ENCODE measurements at places on chromosomes 11 and 22.

- peak; percentile 92 for DNase-seq
Measured at GRCh38 chr11:13831696-13832095, 130.8 kb upstream of the SPON1 start.

- DNase-seq, result no peak
Measured at GRCh38 chr22:47686594-47687345, 924.3 kb downstream of the TBC1D22A start.

GRCh38 chr11:109123816-109124787 lies 297.9 kb upstream of the C11orf87 start:
- DNase-seq, result peak; percentile 71

DNA sequence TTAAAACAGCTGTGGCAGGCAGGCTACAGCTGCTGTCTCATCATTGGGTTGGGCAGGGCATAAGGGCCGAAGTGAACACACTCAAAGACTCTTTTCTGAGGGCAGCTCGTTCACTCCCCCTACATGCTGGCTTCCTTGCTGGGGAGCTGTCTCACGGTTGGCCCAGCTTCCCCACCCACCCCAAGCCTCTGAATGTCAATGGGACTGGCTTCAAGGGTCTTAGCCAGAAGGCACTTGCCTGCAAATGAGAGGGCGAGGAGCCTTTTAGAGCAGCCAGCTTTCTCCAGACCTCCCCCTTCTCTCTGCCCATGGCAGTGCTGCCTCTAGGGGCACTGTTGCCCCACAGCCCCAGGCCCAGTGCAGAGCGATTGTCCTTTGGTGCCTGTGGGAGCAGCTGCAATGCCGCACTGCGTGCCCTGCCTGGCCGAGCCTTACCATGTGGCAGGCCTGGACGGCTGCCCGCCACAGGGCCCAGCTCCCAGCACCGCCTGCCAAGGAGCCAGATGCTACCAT lies 94.7 kb upstream of the RASSF10 start:
- DNase-seq, result peak; percentile 95

- DNase-seq, result no peak
Measured at GRCh38 chr11:35313760-35314153, 105.6 kb downstream of the SLC1A2 start.

DNA sequence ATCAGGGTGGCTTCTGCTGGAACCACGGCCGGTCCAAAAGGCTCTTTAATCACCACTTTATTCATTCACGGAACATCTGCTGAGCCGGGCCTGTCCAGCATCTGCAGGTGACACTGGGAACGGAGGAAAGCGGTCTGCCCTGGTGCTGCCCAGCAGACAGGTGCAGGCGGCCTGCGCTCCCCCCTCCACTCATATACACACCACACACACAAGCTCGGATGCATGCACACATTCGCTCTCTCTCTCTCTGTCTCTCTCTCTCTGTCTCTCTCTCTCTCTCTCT lies 736.9 kb downstream of the BRD1 start:
- no peak for DNase-seq

DNA sequence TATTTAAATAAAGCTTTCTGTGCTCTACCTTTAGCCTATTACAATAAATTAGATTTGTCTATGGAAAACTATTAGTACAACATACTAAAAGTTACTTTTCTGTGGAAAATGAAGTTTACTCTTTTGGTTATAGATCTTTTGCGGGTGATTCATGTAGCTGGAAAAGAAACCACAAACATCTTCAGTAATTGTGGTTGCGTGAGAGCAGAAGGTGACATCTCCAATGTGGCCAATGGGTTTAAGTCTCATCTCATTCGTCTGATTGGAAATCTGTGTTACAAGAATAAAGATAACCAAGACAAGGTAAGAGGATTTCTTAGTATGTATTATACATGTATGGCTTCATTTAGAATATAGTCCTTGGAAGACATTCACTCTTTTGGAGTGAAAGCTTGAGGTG lies 68.6 kb downstream of the ATXN10 start:
- no peak for DNase-seq

- peak; percentile 61 for DNase-seq
Measured at GRCh38 chr11:8566613-8567210, 27.3 kb downstream of the STK33 start.

DNA sequence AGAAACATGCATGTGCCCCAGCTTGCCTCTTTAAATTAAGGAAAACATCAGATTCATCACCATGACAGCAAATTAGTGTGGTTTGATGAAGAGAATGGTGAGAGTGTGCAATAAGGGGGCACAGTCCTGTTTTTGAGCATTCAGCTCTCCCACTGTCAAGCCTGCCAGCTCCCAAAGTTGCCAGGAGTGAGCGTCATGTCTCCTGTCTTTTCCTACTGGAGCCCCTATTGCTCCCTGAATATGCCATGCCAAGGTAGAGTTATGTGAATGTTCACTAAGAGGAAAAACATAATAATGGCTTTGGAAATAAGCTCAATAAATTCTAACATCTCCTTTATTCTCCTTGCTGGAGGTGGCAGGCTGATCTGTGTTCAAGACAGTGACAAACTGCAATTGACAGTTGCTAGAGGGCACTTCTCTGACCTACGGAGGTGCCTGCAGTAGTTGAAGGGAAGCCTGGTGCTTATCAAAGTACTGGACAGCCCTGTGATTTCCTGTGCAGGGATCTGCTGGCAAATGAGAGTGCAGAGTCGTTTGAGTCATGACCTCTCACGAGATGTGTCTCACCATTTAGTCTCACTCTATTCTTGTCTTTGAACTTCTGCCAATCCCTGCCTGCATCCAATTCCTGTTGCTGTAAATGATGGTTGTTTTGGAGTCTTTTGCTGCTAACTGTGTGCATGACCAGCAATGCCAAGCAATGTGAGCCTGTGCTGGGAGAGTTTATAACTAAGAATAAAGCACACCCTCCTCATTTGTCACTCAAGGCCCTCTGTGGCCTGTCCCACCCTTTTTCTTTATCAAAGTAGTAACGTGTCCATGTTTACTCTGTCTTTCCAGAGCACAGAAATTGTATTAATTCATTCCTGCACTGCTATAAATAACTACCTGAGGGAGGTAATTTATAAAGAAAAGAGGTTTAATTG lies 34.8 kb downstream of the MRGPRX2 start:
- DNase-seq, result no peak

GRCh38 chr11:2818503-2818902 lies 67.1 kb downstream of the CDKN1C start:
- DNase-seq, result peak; percentile 5

DNA sequence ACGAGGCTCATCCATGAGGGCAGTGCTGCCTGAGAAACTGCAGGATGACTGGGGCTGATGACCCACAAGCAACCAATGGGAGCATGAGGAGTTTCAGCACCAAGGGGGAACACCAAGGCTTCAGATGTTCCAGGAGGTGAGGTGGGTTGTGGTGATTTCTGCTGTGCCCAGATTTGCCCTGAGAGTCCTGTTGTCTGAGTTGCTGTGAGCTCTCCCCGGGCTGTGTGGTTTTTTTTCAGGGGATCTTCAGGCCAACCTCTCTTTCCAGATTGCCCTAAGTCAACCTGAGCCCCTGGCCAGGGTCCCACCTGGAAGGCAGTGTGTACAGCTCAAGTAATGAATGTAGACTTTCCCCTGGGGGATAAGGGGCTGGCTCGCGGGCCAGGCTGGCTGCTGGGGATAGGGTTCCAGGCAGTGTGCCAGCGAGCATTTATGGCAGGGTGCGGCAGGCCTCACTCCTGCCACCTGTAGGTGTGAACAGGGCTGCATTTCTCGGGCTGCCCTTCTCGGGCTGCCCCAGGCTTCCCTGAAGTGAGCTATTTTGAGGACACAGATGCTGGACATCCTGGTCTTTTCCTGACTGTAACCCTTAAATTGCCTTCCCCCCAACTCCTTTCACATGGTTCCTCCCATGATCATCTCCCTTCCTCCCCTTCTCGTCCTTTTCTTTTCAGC lies 9.8 kb downstream of the SLC22A6 start:
- DNase-seq, result peak; percentile 69

DNA sequence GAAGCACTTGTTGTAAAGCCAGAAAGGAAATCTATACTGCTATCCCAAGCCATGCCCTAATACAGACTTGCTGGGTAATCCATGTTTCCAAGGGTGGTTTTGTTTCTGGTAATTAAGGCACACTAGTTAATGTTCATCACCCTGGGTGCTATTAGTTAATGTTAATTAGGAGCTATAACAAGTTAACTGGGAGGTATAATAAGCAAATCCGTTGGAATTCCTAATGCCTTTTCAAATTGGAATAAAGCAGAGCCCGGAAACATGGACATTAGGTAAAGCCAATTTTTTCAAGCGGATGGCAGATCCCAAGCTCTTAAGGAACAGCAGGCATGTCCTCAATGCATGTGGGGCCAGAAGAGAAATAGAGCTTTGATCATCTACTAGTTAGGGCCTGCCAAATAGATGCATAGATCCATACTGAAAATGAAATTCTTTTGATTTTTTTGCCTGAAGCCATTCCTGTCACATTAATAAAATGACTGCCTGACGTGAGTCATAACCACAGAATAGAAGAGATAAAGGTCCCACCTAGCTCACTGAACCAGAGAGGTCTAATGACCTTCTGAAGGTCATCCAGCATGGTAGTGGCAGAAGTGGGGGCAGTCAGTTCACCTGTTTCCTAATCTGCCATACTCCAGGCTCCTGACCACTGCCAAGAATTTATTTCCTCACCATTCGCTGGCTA lies 28.5 kb upstream of the CCDC34 start:
- DNase-seq, result no peak

DNA sequence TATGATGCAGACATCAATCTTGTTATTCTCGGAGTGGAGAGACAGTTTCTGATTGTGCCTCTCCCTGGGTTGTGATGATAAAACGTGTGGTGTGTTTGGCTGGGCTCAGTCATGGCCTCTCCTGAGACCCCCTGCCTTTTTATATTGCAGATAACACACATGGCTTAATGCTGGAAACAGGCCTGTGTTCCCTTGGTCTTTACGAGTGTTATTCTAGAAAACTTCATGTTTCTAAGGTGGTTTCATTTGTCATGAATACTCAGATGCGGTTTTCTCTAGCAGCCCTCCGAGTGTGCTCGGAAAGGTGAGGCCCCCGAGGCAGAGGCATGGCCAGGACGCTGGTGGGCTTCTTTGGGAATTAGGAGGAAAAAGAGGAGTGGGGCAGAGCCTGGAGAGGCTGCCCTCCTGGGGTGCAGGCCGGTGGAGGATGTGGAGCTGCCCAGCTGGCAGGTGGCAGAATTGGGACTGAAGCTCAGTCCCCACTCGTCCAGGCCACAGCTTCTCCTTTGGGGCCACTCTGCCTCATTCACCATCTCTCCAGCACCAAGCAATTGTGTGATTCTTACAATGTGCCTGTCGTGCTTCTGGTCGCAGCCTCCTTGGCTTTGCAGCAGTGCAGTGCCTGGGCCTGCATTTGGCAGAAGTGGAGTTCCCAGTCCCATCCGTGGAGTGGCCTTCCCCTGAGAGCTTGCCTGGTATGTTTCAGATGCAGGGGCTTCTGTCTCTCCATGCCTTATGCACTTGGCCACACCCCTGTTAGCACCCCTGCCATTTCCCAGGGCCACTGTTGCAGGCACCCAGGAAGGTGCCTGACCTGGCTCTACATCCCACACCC lies 309.6 kb downstream of the TBC1D22A start:
- no peak for DNase-seq

GRCh38 chr11:66863428-66864125 lies 6.7 kb downstream of the LRFN4 start:
- no peak for DNase-seq

DNA sequence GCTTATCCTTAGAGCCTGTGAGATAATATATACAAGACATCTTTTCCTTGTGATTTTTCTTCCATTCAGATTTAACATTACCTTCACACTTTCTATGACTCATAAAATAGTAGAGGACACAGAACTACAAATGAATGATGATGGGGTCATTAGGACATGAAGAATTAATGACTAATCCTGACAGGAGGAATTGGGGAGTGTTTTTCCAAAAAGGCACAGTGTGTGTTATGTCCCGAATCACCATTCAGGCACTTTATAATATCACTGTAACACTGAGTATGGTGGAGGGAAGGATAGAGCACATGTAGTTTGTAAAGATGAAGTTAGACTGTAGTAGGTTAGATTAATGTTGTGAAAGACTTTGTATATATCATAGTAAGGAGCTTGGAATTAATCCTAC lies 391.3 kb downstream of the JRKL start:
- DNase-seq, result no peak

DNA sequence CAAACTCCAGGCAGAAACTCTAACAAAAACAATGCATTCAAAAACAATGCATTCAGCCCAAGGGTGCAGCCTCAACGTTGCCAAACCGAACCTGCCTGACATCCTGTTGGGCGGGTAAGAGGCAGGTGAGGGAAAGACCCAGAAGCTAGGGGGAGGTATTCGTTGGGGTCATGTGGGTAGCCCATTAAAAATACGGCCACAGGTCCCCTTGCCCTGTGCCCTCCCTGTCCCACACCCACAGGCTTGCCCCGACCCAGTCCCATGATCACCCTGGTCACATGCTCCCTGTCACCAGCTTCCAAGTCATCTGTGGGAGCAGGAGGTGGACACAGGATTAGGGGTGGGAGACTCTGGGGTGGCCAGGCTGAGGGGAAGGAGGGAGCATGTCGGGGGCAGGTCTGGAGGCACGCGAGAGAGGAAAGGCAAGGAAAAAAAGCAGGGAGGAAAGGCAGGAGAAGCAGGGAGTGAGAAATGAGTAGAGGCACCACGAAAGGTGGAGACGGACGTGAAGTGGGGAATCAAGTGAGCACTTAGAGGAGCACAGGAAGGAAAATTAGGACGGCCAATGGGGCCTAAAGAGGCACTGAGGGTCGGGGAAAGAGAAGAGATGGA lies 683 bp downstream of the PLA2G6 start:
- no peak for DNase-seq

DNA sequence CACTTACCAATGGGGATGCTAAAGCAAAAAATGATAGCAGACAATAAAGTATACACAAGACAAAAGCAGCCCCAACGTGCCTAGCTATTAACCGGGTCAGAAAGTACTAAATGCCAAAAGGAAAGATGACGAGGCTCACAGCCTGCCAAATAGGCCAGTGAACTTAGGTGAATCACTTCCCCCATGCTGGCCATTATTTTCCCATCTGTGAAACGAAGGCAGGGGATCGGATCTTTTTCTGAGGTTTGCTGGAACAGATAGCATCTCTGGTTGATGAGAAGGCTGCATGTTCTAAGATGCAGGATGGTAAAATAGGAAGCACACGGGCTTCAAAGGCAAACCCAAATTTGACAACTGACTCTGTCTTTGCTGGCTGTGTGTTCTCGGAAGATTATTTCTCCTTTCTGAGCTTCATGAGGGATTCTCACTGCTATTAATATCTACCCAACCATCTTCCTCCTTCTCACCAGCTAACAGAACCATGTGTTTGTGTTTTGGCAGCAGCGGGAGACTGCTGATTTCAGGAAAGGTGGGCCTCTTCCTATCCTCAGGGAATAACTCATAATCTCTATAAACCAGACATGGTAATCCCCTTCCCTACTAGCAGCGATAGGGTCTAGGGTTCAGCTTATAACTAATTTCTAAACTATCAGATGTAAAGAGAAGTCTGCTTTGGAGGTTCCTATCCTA lies 390.7 kb downstream of the LARGE1 start:
- no peak for DNase-seq

DNA sequence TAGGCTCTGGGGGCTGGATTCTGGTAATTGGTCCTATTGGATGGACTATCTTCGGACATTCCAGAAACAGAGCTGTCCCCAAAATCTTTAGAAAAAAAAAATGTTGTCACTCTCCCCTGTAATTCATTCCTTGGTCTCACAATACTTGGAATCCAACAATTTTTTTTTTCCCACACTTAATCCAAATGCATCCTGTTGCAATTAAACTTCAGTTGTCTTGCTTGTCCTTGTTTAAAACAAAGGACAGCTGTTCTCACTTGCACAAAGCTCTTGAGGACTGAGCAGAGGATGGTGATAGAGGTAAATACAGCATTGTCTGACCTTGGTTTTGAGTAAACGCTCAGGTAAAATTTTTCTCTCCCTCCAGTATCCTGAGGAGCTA lies 75.3 kb downstream of the SC5D start:
- peak; percentile 54 for DNase-seq

All from NCI-H524 (cell line).